Psoas muscle (tissue), 8 donors: ENCODE measurements at places on chromosomes 16 and 17. TPM values are rescaled to one million over a fixed set of nuclear protein-coding genes. Genes with fewer than 3 reads are reported as not detected.

PLCD3 gene
- total RNA-seq = 167 TPM

DOC2A gene
- total RNA-seq = 0.51 TPM

SYNGR2 gene
- 203 TPM for total RNA-seq

CACNG1 gene
- total RNA-seq = 36.9 TPM

TMIGD1 gene
- total RNA-seq = not detected

EVPLL gene
- total RNA-seq = not detected

CACNG3 gene
- total RNA-seq = not detected

TMEM101 gene
- total RNA-seq = 13.2 TPM

PPP1R1B gene
- not detected for total RNA-seq

RNF112 gene
- 0.56 TPM for total RNA-seq

DPEP2 gene
- total RNA-seq = not detected

CCDC144A gene
- total RNA-seq = 0.06 TPM

KRTAP4-5 gene
- not detected for total RNA-seq

ZFP3 gene
- total RNA-seq = 6.8 TPM

SLC13A5 gene
- 0.17 TPM for total RNA-seq

MT1H gene
- total RNA-seq = not detected
